CD4-positive, alpha-beta T cell (primary cell): ENCODE measurements at places on chromosomes 16 and 17.

- no peak for DNase-seq
Measured at GRCh38 chr17:42518046-42518754, 17.8 kb upstream of the NAGLU start.

DNA sequence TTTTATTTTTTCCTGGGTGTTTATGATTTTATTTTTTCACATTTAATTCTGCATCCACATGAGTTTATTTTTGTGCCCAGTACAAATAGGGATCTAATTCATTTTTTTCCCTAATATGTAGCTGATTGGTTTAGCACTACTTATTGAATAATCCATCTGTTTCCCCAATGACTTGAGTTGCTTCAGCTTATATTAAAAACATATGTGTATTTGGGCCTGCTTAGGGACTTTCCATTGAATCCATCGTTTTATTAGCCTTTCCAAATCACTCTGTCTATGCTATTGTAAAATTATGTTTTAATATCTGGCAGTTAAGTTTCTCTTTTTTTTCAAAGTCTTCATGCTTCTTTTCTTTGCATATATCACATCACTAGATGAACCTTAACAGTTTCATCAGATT, 42.2 kb downstream of the WWP2 start:
- DNase-seq: no peak

- no peak for DNase-seq
Measured at GRCh38 chr16:57938936-57939871, 31.7 kb downstream of the CNGB1 start.

DNA sequence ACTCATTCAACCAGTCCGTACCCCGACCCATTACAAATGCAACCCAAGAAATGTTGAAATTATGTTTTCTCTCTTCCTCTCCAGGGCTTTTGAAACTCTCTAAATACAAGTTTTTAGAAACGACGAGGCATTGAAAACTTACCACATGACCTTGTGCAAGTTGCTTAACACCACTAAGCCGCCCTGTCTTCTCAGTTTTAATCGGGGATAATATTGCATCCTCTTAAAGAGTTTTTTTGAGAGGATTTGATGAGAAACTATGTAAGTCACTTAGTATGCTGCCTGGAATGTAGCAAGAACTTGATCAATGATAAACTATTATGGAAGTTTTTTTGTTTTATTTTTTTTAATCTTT, 149.0 kb upstream of the FAM20A start:
- DNase-seq: no peak

DNA sequence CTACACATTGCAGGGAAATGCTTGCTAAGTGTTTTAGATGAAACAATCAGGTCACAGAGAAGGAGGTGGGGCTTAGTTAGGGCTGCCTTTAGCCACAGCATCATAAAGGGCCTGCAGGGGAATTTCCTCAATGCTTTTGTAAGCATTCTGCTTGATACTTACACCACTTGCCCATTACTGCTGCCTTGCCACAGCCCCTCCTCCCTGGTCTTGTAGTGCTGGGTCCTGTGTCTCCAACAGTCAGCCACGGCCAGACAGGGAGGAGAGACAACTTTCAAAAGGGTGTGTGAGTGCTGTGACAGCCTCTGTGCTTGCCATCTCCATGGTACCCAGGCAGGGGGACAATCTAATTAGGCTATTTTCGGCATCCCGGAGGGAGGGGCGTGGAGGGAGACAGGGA, 111.2 kb downstream of the SHISA9 start:
- DNase-seq: no peak

- no peak for DNase-seq
Measured at GRCh38 chr16:87425941-87426340, 33.8 kb downstream of the MAP1LC3B start.

- no peak for DNase-seq
Measured at GRCh38 chr16:69767459-69768229, 5.5 kb downstream of the WWP2 start.

GRCh38 chr16:85639529-85640253, 26.6 kb downstream of the GSE1 start:
- no peak for DNase-seq
